Stimulated activated CD4-positive, alpha-beta T cell treated with anti-CD3 and anti-CD28 coated beads, Interleukin-12 subunit alpha, Interleukin-12 subunit beta, amount 100 ng/mL, for 24 hours (primary cell): ENCODE measurements at places on chromosomes 2 and 18.

DNA sequence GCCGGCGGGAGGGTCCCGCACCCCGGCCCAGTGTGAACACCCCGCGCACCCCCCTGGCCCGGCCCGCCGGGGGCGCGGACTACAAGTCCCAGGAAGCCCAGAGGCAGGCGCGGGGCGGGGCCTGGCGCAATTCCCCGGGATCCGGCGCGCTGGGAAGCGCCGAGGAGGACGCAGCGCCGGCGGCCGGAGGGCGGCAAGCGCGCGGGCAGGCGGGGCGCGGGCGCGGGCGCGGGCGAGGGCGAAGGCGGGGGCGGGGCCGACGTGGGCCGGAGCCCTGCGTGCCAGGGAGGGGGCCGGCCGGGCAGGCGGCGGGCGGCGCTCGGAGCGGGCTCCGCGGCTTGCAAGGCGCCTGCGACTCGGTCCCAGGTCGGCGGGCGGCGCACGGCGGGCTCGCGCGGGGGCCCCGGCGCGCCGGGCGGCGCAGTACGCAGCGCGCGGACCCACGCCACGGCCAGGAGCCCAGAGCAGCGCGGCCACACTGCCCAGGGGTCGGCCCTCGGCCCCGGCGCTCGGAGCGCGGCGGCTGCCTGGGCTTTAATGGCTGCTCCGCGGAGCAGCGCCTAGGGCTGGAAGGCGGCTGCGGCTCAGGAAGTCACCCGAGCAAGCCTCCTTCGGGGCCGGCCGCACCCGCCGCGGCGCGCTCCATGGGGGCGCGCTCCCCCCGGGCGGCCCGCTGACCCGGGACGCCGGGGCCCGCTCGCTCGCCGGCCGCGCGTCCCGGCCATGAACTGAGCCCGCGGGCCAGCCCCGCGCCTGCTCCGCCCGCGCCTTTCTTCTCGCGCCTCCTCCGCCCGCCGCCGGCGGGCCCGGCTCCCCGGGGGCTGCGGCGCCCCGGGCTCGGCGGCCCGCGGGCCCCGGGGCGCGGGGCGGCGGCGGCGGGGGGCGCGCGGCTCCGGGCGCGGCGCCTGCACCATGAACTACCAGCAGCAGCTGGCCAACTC, at the start of gene AGAP1:
Gene AGAP1, plus strand, starts transcription at position 269 of the 941 bp plus-strand sequence.
- DNase-seq: no peak

- DNase-seq: no peak
Measured at GRCh38 chr2:218607436-218608115, at the start of gene PLCD4. TSS of gene PLCD4 (plus strand) at chr2:218607899. CDS start at chr2:218615740, 7,841 bp downstream.

DNA sequence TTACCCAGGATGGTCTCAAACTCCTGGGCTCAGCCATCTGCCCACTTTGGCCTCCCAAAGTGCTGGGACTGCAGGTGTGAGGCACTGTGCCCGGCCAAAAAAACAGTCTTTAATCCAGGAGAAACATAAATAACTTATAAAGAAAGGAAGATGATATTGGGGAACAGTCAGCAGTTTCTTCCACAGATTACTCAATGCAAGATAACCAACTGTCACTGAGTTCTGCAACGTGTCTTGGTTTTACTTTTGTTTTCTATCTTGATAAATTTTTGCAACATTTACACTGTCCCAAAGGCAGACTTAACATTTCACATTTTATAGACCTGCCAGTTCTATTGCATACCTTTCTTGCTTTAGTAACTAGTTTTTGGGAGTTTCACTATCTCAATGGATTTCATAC, 71.1 kb downstream of the ANKRD44 start:
- DNase-seq: no peak

GRCh38 chr2:23092831-23093230, 292.1 kb upstream of the KLHL29 start:
- no peak for DNase-seq

DNA sequence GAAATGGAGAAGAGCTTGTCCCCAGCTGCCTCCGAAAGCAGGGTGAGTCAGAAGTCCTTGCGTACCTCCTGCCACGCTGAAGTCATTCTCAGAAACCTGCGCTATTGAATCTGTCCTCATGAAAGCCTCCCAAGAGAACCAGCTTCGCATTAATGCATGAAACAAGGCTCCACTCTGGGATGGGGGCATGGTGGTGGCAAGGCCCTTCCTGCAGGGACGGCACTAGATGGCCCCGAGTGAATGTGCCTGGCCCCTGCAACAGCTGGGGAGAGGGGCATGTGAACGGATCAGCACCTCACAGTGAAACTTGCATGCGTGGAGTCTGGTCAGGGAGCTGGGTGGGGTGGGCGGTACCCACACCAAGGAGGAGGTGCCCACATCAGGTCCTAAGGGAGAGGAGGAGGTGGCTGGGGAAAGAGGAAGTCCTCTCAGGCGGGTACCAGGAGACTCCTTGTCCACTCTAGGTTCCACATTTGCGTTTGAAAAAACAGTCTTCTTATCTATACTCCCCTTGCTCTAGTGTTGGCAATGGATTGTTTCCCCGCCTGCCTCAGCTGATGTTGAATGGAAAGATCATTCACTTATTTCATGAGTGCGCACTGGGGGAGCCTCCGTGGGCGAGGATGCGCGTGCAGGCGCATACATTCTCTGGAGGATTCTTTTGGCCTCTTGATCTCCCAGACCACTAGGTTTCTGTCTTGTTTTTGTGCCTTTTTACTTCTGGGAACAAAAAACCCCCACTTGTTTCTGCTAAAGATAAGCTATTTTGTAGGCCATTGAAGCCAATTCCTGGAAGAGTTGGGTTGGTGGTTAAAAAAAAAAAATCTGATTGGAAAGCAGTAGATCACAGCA, 104.7 kb downstream of the KLHL29 start:
- DNase-seq: no peak

GRCh38 chr18:27879540-27879939, 297.4 kb downstream of the CDH2 start:
- no peak for DNase-seq

DNA sequence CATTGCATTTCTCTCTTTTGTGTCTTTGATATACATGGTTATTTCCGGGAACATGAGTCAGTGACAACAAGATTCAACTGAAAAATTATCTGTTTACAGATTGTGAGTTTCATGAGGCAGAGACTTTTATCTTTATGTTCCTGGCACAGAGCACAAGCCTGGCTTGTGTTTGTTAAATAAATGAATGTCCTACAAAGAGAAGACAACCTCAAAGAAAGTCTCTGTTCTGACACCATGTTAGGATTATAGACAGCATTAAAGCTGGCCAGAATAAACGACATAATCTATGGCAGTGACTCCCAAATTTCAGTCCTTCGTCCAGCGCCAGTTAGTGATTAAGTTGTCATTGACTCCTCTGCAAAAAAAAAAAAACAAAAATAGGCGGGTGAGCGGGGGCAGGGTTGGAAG, 97.4 kb upstream of the DNAJC10 start:
- no peak for DNase-seq

DNA sequence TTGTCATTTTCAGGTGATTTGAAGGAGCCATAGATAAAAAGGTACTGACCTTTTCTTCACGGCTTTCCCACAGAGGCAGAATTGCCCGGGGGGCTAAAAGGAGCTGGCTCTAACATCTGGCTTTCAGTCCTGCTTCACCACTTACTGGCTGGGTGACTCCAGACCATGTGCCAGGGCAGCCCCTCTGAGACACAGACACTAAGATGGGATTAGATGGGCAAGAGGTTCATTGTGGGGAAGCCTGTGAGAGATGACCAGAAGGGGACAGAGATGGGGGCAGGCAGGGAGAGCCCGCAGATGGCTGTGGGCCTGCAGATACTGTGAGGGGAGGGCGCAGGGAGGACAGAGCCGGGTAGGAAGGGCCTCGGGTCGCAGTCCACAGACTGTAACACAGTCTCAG, 74.7 kb upstream of the TTC39C start:
- no peak for DNase-seq

GRCh38 chr2:241035818-241036396, 37.5 kb downstream of the SNED1 start:
- no peak for DNase-seq

DNA sequence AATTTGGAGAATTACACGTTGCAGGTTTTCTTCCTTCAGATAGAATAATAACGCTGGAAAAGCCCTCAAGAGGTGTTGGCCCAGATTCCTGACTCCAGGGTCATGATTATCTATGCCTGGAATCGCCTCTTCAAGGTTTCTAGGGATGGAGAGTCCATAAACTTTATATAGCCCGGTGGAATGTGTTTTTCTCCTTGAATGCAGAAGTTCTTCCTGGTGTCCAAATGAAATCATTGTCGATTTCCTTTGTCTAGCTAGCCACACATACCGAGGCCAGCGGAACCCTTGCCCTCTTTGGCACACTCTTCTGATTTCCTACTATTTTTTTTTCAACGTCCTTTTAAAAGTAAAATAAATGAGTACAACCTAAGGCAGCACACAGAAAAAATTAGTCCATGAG, 117.8 kb downstream of the PID1 start:
- no peak for DNase-seq

- no peak for DNase-seq
Measured at GRCh38 chr2:199684832-199685231, 166.2 kb downstream of the FTCDNL1 start.
